ENCODE measurements at places on chromosomes 1 and 21.
A peak's percentile ranks its signal among the peaks of the same experiment; 100 is the strongest.

DNA sequence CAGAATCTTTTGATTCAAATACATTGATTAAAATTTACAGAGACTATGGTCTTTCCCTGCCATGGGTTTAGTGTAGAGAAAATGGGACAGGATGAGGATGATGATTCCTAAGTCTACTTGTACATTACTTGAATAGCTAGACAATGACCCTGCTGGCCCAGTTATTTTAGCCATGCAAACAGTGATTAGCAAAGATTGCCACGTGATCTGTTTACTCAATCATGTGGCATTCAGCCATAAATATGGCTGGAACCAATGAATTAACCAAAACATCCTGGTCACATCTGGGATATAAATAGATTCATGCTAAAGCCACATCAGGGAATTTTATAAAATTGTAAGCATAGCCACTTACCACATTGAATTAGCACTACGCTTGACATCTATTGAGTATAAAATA, 167.3 kb downstream of the PBX1 start:
- DNase-seq, result no peak

- no peak for DNase-seq
These were observed 2.4 kb downstream of the CAPN9 start for GRCh38 chr1:230749635-230750034.

DNA sequence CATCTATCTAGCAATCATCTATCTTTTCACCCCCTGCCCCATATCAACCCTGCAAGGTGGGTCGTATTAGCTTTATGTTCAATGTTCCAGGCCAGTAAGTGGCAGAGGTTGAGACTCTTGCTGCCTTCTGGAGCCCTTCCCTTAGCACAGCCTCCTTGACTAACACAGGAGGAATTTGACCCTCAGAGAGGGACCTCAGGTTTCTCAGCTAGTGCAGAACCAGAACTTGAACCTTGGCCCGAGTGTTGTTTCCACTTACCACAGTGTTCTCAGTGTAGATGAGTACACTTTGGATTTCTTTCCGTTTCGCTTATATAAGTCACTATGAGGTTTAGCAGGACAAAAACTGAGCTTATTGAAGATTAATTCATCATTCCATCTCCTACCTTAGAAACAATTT, 11.1 kb upstream of the ATF3 start:
- DNase-seq, result no peak

GRCh38 chr1:211577819-211578639, 932 bp downstream of the SLC30A1 start:
- peak; percentile 60 for DNase-seq

- DNase-seq, result no peak
These were observed 21.7 kb downstream of the GLRX2 start for GRCh38 chr1:193083365-193084088.

DNA sequence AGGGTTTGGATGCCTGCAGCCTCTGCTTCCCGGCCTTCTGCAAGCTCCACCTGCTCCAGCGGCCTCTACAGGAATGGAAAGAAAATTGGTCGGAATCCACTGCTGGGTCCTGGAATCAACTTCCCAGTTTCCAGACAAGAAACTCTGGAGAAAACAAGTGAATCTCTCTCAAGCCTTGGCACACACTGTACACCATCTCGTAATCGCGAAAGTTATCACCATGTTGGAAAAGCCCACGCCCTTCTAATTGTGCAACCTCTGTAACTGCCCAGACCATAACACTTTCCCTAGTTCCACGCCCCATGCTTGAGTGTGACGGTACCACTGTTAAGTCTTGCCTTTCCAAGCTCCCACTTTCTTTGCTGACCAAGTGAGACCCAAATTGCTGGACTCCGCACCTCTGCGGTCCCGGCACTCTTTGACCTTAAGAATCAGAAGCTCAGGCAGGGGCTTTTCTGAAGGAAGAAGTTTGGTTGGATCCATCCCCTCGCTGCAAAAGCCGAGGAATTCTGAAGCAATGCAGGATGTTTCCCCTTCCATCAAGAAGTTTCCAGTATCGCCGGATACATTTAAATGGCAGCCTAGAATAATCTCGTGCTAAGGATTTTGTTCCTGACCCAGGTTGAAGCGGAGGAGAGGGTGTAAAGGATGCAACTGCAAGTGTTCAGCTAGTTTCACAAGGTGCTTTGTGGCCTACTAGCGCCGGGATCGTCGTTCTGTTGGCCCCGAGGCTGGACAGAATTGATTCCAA, 6.2 kb downstream of the NR5A2 start:
- no peak for DNase-seq

DNA sequence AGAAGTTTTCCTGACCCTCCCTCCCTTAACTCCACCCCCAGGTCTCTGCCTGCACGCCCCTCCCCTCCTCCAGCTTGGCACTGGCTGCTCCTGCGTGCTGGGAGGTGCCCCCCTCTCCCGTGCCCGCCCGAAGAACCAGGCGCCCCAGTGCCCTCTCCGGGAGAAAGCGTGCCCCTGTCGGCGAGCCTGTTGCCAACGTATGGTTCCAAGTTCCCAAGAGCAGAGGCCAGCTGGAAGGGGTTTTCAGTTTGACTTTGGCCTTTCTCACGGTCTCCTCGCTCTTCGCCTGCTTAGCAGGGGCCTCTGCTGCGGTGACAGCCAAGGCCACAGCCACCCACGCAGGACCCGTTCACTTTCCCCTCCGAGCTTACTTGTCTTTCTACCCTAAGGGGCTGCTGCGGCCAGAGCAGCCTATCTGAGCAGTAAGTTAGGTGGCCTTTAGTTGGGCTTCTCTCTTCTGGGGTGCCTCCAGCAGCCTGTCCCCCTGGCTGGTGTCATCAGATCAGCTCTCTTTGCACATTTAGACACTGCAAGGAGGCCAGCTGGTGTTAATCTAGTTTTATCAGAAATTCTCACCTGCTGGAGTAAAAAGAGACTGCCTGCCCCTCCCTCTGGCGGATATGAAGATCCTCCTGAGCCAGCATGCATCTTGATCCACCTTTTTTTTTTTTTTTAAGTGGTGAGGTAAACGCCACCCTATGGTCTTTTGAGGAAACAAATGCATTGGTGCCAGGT, 1.5 kb downstream of the STUM start:
- no peak for DNase-seq

Measured in stimulated activated CD4-positive, alpha-beta T cell treated with anti-CD3 and anti-CD28 coated beads, TNF-alpha, amount 100 ng/mL, for 48 hours (primary cell).